Fibroblast of skin of right quadriceps (primary cell): ENCODE measurements at places on chromosomes 12 and 14.

DNA sequence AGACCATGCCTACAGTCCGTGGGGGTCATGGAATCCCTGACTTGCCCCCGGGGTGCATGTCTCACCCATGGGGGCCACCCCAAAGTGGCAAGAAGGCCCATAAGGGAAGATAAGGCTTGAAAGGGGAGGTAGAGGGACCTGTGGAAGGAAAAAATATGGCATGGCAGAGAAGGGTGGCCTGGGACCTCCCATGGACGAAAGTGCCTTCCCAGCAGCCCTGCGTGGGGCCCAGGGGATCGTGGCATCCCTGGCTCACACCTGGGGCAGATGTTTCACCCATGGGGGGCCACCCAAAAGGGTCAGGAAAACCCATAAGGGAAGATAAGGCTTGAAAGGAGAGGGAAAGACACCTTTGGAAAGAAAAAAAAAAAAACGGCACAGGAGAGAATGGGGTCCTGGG, 264.6 kb downstream of the ALG10 start:
- DNase-seq: no peak

GRCh38 chr12:44003721-44004120, 167.8 kb downstream of the TMEM117 start:
- DNase-seq: no peak

- no peak for DNase-seq
Measured at GRCh38 chr12:587132-588023, 75.9 kb downstream of the NINJ2 start.

- DNase-seq: peak; percentile 70
Measured at GRCh38 chr12:66144791-66145754, 14.5 kb upstream of the LLPH start.

DNA sequence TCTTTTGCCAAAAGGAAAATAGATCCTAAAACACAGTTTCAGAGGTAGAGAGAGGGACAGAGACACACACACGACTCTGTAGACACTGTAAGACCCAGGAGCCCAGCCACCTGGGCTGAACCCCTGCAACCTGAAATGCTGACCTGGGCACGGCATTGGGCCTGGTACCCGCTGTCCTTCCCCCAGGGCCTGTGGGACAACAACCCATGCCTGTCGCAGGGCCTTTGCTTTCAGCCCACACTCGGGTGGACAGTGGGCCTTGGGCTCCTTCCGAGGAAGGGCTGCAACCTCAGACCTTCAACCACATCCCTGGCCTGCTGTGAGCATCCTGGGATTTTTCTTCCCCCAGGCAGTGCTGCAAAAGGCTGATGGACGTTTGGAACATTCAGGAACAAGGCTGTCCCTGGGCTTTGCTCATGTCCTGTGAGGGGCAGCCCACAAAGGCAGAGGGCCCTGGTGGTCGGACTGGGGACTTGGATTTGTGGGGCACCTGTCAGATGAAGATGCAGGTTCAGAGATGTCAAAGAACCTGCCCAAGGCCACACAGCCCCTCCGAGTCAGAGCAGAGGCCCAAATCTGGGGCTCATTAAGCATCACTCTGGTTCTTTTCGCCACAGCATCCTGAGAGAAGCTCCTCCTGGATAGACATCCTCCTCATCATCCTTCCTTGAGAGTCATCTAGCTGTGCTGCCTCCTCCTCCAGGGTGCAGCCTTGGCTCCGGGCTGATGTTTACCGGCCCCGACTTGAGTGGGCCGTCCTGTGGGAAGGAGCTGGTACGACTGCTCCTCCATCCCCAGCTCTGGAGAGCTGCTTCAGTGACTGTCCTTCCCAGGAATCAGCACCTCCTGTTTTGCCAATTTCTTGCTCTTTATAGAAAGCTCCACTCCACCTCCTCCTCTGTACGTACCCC, 32.7 kb downstream of the CCDC92 start:
- no peak for DNase-seq

GRCh38 chr14:22464422-22465142, 124.4 kb downstream of the DAD1 start:
- DNase-seq: no peak

GRCh38 chr14:76908834-76909233, 82.6 kb downstream of the LRRC74A start:
- no peak for DNase-seq

GRCh38 chr12:83538361-83538965, 851.8 kb downstream of the TMTC2 start:
- no peak for DNase-seq

GRCh38 chr12:132397934-132398385, 68.6 kb upstream of the GALNT9 start:
- DNase-seq: no peak

GRCh38 chr12:100485983-100486382, 12.3 kb downstream of the NR1H4 start:
- no peak for DNase-seq

DNA sequence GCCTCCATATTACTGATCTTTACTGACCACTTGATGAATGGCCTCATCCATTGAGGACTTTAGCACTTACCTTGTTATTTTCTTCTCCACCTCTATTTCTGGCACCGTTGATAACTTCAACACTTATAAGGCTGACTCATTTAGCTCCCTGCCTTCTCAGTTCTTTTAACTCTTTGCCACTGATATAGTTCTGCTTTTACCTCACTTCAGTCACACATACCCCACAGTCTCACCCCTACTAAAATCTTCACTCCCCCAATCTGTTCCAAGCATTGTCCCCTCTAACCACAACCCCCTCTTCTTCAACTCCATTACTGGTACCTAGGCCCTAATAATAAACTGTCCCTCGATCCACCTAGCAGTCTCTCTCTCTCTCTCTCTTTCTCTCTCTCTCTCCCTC, 141.0 kb downstream of the PAH start:
- DNase-seq: no peak

DNA sequence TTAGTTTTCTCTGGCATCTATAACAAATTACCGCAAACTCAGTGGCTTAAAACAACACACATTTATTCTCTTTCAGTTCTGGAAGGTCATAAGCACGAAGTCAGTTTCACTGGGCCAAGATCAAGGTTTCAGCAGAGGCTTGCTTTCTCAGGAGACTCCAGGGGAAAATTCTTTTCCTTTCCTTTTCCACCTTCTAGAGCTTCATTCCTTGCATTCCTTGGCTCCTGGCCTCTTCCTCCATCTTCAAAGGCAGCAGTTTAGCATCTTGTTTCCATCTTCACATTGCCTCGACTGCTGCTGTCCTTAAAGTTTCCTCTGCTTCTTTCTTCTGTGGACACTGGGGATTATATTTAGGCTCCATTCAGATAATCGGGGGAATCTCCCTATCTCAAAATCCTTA, 106.1 kb downstream of the PDE3A start:
- DNase-seq: peak; percentile 39

DNA sequence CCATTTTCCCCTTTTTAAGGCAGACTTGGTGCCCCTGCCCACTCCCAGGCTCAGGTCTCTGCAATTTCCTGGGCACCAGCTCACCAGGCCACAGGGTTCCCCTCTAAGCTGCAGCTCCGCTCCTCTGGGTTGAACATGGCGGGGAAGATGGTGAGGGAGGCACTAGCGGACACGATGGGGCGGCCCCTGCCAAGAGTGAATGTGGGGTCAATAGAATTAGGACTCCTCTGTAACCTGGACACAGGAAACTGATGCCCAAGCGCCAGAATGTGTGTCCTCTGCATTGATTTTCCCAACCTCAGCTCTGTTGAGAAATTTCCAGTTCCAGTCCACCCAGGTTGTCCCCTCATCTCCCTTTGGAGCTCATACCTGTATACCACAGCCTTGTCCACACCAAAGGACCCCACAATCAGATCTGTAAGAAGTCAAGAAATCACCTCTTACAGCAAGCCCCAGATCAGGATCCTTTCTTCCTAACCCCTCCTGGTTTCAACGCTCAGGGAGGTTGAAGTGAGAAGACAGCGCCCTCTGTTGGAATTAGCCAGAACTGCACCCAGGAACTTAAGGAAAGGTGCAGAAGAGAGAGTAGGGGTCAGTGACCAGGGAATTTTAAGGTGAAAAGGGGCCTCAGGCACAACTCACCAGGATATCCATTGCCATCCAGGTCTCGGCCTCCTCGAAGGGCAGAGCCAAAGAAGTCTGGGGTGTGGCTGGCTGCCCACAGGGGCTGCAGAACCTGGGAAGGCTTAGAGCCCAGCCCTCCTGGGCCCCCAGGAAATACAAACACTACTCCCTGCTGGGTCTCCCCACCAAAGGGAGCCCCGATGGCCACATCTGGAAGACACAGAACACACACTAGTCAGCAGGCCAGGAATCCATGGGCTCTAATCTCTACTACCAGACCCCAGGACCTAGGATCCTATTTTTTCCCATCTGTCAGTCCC, 14.7 kb downstream of the ITGA5 start:
- peak; percentile 43 for DNase-seq

DNA sequence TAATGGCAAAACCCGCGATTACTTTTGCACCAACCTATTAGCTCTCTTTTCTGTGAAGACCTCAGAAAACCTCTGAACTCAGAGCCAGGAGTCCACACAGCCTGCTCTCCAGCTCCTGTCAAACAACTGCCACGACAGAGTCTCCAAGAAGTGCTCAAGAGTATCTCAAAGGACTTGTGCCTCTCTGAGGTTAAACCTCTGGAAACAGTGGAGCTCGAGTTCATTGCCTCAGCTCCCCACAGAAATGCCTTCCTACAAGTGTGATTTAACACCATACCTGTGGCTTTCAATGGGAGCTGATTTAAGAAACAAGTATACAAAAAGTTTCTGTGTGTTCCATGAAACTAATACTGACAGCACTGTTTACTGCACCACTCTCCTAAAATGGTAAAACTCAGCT, 20.1 kb downstream of the ACTN1 start:
- no peak for DNase-seq

DNA sequence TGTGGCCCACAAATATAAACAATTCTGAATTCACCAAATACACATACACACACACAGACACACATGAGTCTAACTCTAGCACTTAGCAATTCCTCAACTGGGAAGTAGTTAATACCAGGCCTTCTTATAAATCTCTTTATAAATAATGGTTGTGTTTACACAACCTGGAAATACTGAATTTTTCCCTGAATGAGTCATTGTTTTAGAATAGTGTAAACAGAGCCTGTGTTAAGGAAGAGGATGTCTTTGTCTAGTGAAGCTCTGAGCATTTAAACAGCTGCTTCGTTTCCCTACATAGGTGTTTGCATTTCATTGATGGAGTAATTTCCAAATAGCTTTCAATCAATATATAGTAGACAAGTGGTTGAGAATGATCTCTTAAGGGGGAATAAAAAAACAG, 218.8 kb downstream of the BTG1 start:
- DNase-seq: peak; percentile 69

DNA sequence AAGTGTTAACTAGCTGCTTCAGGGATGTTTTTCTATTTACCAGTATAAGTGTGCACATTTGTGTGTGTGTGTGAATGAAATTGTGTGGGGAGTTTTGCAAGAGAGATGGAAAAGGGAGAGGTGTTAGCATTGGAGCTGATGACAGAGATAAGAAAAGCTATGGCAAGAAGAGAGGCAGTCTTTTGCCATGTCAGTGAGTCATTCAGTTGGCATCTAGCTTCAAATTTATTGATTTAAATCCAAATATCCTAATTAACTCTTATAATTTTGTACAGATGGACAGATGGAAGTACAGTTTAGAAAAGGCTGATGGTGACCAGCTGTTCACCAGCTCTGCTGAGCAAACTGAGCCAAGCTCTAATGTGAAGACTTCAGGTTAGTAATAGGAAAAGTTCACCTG, 3.3 kb upstream of the BHLHE41 start:
- peak; percentile 50 for DNase-seq

DNA sequence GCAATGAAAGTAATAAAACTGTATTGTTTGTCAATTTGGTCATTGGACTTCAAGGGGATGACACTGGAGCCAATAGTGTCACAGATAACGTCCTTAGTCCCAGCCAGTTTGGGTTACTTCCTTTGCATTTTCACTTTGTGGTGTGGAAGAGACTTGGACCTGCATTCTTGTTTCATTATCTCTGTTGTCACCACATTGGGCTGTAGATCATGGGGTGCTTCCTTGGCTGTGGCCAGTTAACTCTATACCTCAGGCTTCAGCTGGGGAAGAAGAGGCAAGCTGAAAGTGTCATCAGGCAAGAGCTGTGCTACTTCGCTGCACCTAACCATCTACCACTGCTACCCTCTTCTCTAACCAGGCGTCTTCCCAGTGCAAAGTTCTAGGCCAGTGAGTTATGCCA, 15.1 kb upstream of the CISTR start:
- peak; percentile 34 for DNase-seq

DNA sequence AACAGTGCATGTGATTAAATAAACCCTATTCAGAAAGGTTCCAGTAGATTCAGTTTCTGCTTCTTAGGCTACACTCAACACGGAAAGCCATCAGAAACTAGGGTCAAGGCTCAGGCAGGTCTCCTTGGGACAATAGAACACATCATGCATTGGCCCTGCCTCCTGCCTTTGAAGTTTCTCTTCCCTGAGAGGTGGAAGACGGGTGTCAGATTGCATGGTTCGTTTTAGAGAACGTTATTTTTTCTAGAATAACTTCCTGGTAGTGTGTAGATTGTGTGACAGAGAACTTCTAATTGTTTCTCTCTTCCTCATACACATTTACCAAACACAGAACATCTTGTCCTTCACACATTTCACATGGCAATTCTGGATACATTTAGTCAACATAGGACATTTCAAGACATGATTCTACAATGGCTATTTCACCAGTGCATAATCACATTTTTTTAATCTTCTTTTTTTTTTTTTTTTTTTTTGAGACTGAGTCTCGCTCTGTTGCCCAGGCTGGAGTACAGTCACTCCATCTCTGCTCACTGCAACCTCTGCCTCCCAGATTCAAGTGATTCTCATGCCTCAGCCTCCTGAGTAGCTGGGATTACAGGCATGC, 106.6 kb upstream of the AMN1 start:
- DNase-seq: no peak

DNA sequence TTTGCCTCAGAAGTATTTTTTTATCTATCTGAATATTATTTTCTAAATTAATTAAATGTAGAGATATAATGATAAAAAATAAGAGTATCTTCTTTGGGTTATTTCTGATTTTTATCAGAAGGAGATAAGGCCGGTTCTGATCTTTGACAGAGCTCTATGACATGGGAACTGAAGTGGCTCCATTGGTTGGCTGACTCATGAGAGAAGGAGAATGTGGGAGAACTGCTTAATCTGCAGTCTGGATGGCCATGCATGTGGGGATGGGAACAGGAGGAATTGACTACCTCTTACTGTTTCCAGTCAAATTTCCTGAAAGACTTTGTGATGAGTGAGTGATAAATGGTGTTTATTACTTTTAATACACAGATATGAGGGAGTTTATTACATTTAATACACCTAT, 155.8 kb upstream of the ATP2B1 start:
- no peak for DNase-seq

GRCh38 chr14:69613312-69614073, 2.1 kb downstream of the SUSD6 start:
- DNase-seq: no peak

- no peak for DNase-seq
Measured at GRCh38 chr14:101834397-101834796, 72.9 kb downstream of the PPP2R5C start.

GRCh38 chr12:25950329-25951115, 8.0 kb upstream of the RASSF8 start:
- DNase-seq: no peak

- peak; percentile 53 for DNase-seq
Measured at GRCh38 chr14:65072256-65072655, 30.1 kb downstream of the MAX start.

GRCh38 chr14:51176839-51177238, 63.2 kb upstream of the TMX1 start:
- DNase-seq: no peak

GRCh38 chr14:25090256-25090655, 40.3 kb upstream of the STXBP6 start:
- no peak for DNase-seq
